ENCODE measurements at places on chromosomes 5 and 9. TPM values are rescaled to one million over a fixed set of nuclear protein-coding genes. Genes with fewer than 3 reads are reported as not detected.

LRRC70 gene
- total RNA-seq, result 1.3 TPM

FST gene
- 759 TPM for total RNA-seq

IARS1 gene
- total RNA-seq, result 538 TPM

TNFSF15 gene
- total RNA-seq, result 0.26 TPM

EPB41L4B gene
- 1.5 TPM for total RNA-seq

KLF9 gene
- 27.6 TPM for total RNA-seq

PCA3 gene
- not detected for total RNA-seq

MYOZ3 gene
- 0.77 TPM for total RNA-seq

RNF208 gene
- 0.33 TPM for total RNA-seq

WDR36 gene
- 56.8 TPM for total RNA-seq

PLEKHG4B gene
- total RNA-seq, result not detected

DNA sequence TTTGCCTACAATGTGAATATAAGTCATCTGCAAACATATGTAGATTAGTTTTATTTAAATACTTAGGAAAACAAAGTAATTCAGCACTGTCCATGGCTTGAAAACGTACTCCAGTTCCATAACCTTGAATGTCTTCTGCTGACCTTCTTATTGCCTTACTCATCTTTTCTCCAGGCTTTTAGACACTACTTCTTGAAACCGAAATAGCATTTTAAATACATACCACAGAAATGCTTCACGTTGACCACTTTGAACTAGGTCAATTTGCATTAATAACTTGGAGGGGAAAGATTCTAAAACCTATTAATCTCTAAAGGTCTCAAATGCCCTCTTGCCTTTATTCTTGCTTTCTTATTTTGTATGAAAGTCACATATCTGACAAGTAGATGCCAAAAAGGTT lies 995.4 kb upstream of the ACO1 start:
- no peak overlapping the region for H3K27ac ChIP-seq
- no peaks in the 10 kb centered on the region for H3K27me3 ChIP-seq
- no peaks in the 10 kb centered on the region for H3K36me3 ChIP-seq
- H3K4me1 ChIP-seq, result no peaks in the 10 kb centered on the region
- no peak overlapping the region for H3K4me3 ChIP-seq
- DNase-seq, result no peak

GRCh38 chr9:124309667-124310084 lies 51.9 kb downstream of the NEK6 start:
- no peak overlapping the region for H3K4me3 ChIP-seq
- peak overlapping the region; percentile 70 for H3K27ac ChIP-seq
- peak; percentile 93 for DNase-seq

GRCh38 chr9:2043243-2043642 lies 28.1 kb downstream of the SMARCA2 start:
- peaks cover 5% of the 10 kb centered on the region for H3K36me3 ChIP-seq
- H3K27me3 ChIP-seq, result no peaks in the 10 kb centered on the region
- no peak overlapping the region for H3K27ac ChIP-seq
- no peak overlapping the region for H3K4me3 ChIP-seq

GRCh38 chr5:150989695-150990094 lies 30.7 kb upstream of the GPX3 start:
- H3K4me1 ChIP-seq, result no peaks in the 10 kb centered on the region
- H3K36me3 ChIP-seq, result no peaks in the 10 kb centered on the region

GRCh38 chr5:181054871-181055459 lies 14.9 kb downstream of the BTNL9 start:
- H3K4me1 ChIP-seq, result no peaks in the 10 kb centered on the region
- peaks cover 40% of the 10 kb centered on the region for H3K27me3 ChIP-seq
- H3K36me3 ChIP-seq, result no peaks in the 10 kb centered on the region

GRCh38 chr9:85453850-85454249 lies 287.9 kb downstream of the AGTPBP1 start:
- no peaks in the 10 kb centered on the region for H3K36me3 ChIP-seq
- no peaks in the 10 kb centered on the region for H3K4me1 ChIP-seq
- no peak for DNase-seq
- no peak overlapping the region for H3K27ac ChIP-seq

DNA sequence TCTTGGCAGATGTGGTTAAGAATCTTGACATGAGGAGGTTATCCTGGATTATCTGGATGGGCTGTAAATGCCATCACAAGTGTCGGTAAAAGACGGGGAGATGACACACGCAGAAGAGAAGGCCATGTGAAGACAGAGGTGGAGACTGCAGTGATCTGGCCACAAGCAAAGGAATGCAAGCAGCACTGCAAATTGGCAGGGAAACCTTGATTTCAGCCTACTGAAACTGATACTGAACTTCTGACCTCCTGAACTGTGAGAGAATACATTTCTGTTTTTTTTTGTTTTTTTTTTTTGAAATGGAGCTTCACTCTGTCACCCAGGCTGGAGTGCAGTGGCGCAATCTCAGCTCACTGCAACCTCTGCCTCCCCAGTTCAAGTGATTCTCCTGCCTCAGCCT lies 92.4 kb upstream of the NFIL3 start:
- H3K4me3 ChIP-seq, result no peak overlapping the region
- DNase-seq, result no peak
- peak overlapping the region; percentile 70 for H3K27ac ChIP-seq
- no peaks in the 10 kb centered on the region for H3K36me3 ChIP-seq

GRCh38 chr5:73435759-73436534 lies 12.6 kb downstream of the FOXD1 start:
- no peaks in the 10 kb centered on the region for H3K36me3 ChIP-seq
- peaks cover 12% of the 10 kb centered on the region for H3K27me3 ChIP-seq
- no peak overlapping the region for H3K27ac ChIP-seq
- H3K4me3 ChIP-seq, result no peak overlapping the region
- DNase-seq, result no peak

DNA sequence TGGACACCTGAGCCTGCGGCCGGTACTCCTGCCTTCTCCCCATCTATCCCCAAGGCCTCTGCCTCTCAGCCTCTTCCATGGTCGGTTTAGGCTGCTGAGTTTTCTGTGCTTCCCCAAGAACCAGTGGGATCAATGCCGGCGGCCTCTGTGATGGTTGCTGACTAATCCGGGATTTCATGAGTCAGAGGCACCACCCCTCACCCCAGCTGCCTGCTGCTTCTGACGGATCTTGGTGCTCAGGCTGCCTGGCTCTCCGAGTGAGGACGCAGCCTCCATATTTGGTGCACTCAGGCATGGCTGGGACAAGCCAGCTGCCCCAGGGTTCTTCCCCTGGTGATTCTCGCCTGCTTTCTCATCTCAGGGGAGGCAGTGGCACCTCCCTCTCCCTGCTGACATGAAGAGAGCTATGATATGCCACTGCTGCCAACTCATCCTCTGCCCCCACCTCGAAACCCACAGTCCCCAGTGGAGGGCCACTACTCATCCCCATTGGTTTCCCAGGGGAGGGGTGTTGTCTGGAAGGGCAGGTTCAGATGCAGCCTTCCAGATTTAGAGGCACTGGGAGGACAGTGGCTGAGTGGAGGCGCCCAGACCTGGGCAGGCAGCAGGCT lies 3.3 kb upstream of the MAN1B1 start:
- DNase-seq, result peak; percentile 97
- peaks cover 29% of the 10 kb centered on the region for H3K4me1 ChIP-seq
- H3K27me3 ChIP-seq, result no peaks in the 10 kb centered on the region
- peak overlapping the region; percentile 81 for H3K27ac ChIP-seq

DNA sequence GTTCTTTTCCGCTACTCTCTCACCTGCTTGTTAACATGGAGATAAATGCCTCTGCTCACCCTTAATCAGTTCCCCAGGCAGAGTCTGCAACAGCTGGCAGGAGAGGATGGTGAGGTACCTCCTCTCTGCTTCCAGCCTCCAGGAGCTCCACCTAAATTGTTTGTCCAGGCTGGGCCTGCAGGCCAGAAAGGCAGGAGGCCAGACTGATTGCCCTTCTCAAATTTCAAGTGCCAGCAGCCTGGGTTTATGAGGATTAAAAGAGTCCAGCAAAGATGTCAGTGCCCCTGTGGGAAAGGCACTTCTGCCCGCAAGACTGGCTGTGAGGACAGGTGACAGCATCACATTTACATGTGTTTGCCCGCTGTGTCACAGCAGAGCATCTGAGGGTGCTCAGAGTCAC lies 19.8 kb downstream of the CORO2A start:
- H3K27me3 ChIP-seq, result peaks cover 8% of the 10 kb centered on the region
- H3K27ac ChIP-seq, result no peak overlapping the region
- H3K36me3 ChIP-seq, result no peaks in the 10 kb centered on the region
- DNase-seq, result peak; percentile 9

DNA sequence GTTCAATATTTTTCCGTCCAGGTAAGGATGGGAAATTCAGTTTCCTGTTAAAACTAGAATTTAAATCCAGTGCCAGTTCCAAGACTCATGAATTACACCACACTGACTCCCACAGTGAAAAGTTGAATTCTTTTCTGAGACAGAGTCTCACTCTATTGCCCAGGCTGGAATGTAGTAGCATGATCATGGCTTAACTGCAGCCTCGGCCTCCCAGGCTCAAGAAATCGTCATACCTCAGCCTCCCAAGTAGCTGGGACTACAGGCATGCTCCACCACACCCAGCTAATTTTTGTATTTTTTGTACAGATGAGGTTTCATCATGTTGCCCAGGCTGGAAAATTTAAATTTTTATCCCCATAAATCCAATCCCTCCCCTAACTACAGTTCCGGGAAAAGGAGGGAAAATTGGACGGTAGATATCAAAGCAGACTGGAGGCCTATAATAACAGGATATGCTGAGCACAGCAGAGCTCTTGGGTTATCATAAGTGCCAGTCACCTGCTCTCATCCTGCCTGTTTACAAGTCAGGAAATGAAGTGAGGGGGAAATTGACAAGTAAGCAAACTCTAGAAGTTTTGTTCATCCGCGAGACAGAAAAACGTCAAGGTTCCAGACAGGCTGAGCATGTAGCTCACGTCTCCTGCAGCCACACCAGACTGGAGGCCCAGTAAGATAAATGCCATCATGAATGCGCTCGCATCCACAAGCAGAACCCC lies 105.7 kb downstream of the UGCG start:
- H3K4me1 ChIP-seq, result no peaks in the 10 kb centered on the region
- H3K4me3 ChIP-seq, result no peak overlapping the region
- H3K27ac ChIP-seq, result peak overlapping the region; percentile 16
- H3K36me3 ChIP-seq, result no peaks in the 10 kb centered on the region

DNA sequence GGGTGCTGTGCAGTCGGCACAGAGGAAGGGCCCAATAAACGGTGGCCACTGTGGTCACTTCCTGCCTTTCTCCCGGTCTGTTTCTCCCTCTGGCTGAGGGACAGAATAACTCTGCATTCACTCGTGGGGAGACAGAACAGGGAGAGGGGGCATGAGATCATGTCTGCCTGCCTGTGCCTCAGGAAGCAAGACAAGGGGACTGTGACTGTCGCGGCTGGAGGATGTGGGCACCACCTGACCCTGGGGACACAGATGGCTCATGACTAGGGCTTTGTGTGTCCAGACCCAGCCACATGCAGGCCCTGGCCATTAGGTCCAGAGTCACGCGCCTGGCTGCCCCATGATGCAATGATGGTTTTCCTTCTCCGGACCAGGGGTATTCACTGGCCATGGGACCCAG lies 5.8 kb downstream of the TRUB2 start:
- peaks cover 6% of the 10 kb centered on the region for H3K36me3 ChIP-seq
- no peak overlapping the region for H3K27ac ChIP-seq
- H3K4me1 ChIP-seq, result peaks cover 2% of the 10 kb centered on the region
- no peak overlapping the region for H3K4me3 ChIP-seq
- no peaks in the 10 kb centered on the region for H3K27me3 ChIP-seq
- no peak for DNase-seq

- H3K27me3 ChIP-seq, result no peaks in the 10 kb centered on the region
- no peak for DNase-seq
- H3K36me3 ChIP-seq, result no peaks in the 10 kb centered on the region
- H3K4me1 ChIP-seq, result no peaks in the 10 kb centered on the region
- H3K27ac ChIP-seq, result no peak overlapping the region
Observed at GRCh38 chr5:112643339-112643971, 94.2 kb upstream of the APC start.

- H3K27me3 ChIP-seq, result no peaks in the 10 kb centered on the region
- no peak overlapping the region for H3K27ac ChIP-seq
- no peaks in the 10 kb centered on the region for H3K36me3 ChIP-seq
Observed at GRCh38 chr5:124200381-124200780, 546.1 kb downstream of the ZNF608 start.

DNA sequence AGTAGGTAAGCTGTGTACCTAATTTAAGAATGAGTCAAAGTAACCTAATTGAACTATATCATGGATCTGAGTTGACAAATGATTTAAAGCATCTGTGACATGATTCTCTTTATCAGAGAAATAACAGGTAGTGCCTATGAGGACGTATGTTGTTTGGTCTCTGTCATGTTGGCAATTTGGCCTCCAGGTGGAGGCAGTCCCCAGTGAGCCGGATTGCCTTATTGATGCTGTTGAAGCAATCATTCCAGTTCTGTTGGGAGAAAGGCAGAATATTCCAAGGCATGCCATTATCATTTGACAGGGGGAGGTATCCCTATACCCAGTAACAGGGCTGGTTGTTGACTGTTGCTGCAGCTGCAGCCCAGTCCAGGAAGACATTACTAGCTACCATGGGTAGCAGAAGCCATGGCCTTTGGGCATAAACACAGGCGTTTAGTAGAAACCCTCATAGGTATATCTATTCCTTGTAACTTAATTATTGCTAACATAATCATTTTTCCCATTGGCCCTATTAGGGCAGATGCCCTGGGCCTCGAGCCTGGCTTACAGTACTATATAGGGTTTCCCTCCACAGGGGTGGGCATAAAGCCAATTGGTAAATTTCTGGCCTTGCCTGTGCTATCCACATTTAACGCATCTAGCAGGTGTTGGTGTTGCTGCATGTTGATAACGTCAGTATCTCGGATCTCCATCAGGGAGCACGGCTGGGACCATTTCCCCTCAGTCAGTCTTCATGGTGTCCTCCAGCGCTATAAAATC lies 12.2 kb upstream of the SLC22A4 start:
- no peak overlapping the region for H3K27ac ChIP-seq
- H3K4me3 ChIP-seq, result no peak overlapping the region
- H3K4me1 ChIP-seq, result no peaks in the 10 kb centered on the region

DNA sequence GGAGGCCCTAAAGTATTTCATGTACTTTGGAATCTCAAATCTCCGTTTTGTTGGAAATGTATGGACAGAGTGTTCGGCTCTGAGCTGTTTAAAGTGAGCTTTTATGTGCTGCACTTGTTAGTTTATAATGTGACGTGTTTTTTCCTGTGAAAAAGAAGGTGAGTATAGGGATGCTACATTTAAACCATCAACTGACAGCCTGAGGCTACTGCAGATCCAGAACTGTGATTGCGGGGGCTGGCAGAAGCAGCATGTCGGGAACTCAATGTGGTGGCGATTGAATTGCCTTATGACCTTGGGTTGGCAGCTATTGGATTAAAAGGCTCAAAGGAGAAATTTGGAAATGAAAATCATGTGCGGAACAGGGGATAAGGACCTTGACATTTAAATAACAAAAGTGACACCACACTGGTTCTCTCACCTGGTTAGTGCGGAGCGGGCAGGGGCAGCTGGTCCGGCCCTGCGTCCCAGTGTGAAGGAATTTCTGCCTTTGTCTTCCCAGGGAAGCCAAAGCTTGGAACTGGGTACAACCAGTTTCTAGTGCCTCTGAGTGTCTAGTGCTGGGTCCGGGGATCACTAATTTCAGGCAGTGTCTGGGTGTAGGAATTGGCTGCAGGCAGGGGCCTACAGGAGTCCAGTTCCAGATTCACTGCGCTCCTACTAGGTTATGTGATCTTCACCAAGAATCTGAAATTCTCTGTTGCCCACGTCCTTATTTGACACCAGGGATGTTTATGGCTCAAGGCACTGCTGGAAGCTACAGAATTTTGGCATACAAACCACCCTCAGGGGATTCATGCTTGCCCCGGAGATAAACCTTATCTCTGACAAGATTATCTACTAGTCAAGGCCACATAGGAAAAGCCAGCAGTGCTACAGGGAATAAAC lies 120.7 kb upstream of the ERCC6L2 start:
- H3K4me3 ChIP-seq, result no peak overlapping the region
- H3K4me1 ChIP-seq, result peaks cover 9% of the 10 kb centered on the region
- no peaks in the 10 kb centered on the region for H3K27me3 ChIP-seq
- DNase-seq, result no peak
- H3K27ac ChIP-seq, result no peak overlapping the region
